Upper lobe of right lung (tissue), 1 donor: ENCODE measurements at places on chromosomes 3 and 15. TPM values are rescaled to one million over a fixed set of nuclear protein-coding genes. Genes with fewer than 3 reads are reported as not detected.

GOLGA6B gene
- not detected for total RNA-seq

CELF6 gene
- 5.4 TPM for total RNA-seq

MTHFS gene
- total RNA-seq = 40.4 TPM

RSL24D1 gene
- 62.1 TPM for total RNA-seq

ERICH6 gene
- total RNA-seq = not detected

FHIT gene
- 9.6 TPM for total RNA-seq

PARP15 gene
- 9.7 TPM for total RNA-seq

EOMES gene
- 1.2 TPM for total RNA-seq

EBLN2 gene
- 4.0 TPM for total RNA-seq

MEF2A gene
- total RNA-seq = 86.8 TPM

SLC22A13 gene
- 0.41 TPM for total RNA-seq

GRCh38 chr3:34020170-34020569, 221.7 kb downstream of the PDCD6IP start:
- no peaks in the 10 kb centered on the region for H3K4me1 ChIP-seq
- no peak for DNase-seq
- no peak overlapping the region for H3K27ac ChIP-seq
- H3K27me3 ChIP-seq = no peaks in the 10 kb centered on the region

DNA sequence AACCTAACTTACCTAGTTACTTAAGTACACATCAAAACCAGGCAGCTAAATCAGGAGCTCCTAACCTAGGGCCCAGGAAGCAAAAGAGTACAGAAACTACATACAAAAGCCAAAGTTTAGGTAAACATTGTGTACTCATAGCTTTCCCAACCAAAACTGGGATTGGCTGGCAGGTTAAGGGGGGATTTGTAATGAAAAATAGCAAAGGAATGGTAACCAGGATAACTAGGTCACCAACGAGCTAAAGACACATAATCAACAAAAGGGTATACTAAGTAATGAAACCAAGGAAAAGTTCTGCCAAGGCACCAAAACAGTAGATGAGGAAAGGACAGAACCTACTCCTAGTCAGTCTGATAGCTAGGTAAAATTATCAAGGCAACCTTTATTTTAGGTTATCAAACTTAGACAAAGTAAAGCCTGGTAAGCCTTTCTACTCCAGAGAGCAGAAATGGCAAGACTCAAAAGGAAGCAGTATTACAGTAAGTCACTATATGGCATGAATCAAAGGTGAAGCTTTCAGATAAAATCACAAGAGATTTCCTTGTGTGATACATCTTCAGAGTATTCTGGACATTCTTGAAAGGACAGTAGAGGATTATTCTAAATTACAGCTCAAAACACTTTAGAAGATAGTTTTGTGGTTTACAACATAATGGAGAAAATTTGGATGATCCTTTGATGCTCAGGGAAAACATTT, 10.2 kb downstream of the TRA2B start:
- H3K4me1 ChIP-seq = peaks cover 76% of the 10 kb centered on the region
- no peak overlapping the region for H3K27ac ChIP-seq
- DNase-seq = no peak
- H3K27me3 ChIP-seq = no peaks in the 10 kb centered on the region
- no peak overlapping the region for H3K4me3 ChIP-seq
- peaks cover 41% of the 10 kb centered on the region for H3K36me3 ChIP-seq

- no peaks in the 10 kb centered on the region for H3K4me1 ChIP-seq
- H3K4me3 ChIP-seq = no peak overlapping the region
- no peaks in the 10 kb centered on the region for H3K27me3 ChIP-seq
- no peak overlapping the region for H3K27ac ChIP-seq
- H3K36me3 ChIP-seq = no peaks in the 10 kb centered on the region
These were observed 12.4 kb upstream of the ZNF770 start for GRCh38 chr15:35000511-35000910.

- no peaks in the 10 kb centered on the region for H3K4me1 ChIP-seq
- DNase-seq = no peak
- no peaks in the 10 kb centered on the region for H3K27me3 ChIP-seq
- no peak overlapping the region for H3K4me3 ChIP-seq
- H3K27ac ChIP-seq = no peak overlapping the region
- no peaks in the 10 kb centered on the region for H3K36me3 ChIP-seq
These were observed 16.6 kb downstream of the MASP1 start for GRCh38 chr3:187274977-187275338.

DNA sequence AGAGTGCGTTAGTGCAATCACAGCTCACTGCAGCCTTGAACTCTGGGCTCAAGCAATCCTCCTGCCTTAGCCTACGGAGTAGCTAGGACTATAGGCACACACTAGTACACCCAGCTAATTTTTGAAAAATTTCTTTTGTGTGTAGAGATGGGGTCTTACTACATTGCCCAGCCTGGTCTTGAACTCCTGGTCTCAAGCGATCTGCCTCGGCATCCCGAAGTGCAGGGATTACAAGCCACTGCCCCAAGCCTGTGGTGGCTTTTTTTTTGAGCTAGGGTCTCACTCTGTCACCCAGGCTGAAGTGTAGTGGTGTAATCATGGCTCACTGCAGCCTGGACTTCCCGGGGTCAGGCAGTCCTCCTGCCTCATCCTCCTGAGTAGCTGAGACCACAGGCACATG, 17.1 kb downstream of the PCCB start:
- H3K27ac ChIP-seq = no peak overlapping the region
- H3K36me3 ChIP-seq = peaks cover 37% of the 10 kb centered on the region
- no peaks in the 10 kb centered on the region for H3K4me1 ChIP-seq
- DNase-seq = no peak

- H3K27me3 ChIP-seq = no peaks in the 10 kb centered on the region
- H3K36me3 ChIP-seq = peaks cover 27% of the 10 kb centered on the region
- H3K27ac ChIP-seq = no peak overlapping the region
- H3K4me1 ChIP-seq = no peaks in the 10 kb centered on the region
These were observed 59.5 kb upstream of the DCLK3 start for GRCh38 chr3:36823806-36824205.

GRCh38 chr15:70252951-70253320, 155.2 kb upstream of the TLE3 start:
- no peaks in the 10 kb centered on the region for H3K27me3 ChIP-seq
- no peak overlapping the region for H3K4me3 ChIP-seq
- no peak overlapping the region for H3K27ac ChIP-seq
- no peaks in the 10 kb centered on the region for H3K36me3 ChIP-seq
- peaks cover under 1% of the 10 kb centered on the region for H3K4me1 ChIP-seq

GRCh38 chr15:91876187-91876586, 22.7 kb downstream of the SLCO3A1 start:
- no peak overlapping the region for H3K4me3 ChIP-seq
- peaks cover 24% of the 10 kb centered on the region for H3K4me1 ChIP-seq
- no peak for DNase-seq
- no peak overlapping the region for H3K27ac ChIP-seq
- no peaks in the 10 kb centered on the region for H3K27me3 ChIP-seq

- peaks cover 23% of the 10 kb centered on the region for H3K4me1 ChIP-seq
- H3K4me3 ChIP-seq = peak overlapping the region; percentile 96
- no peaks in the 10 kb centered on the region for H3K27me3 ChIP-seq
- no peak for DNase-seq
- H3K36me3 ChIP-seq = peaks cover 10% of the 10 kb centered on the region
- H3K27ac ChIP-seq = peak overlapping the region; percentile 82
These were observed 401 bp downstream of the ZSCAN29 start for GRCh38 chr15:43370310-43370974.

DNA sequence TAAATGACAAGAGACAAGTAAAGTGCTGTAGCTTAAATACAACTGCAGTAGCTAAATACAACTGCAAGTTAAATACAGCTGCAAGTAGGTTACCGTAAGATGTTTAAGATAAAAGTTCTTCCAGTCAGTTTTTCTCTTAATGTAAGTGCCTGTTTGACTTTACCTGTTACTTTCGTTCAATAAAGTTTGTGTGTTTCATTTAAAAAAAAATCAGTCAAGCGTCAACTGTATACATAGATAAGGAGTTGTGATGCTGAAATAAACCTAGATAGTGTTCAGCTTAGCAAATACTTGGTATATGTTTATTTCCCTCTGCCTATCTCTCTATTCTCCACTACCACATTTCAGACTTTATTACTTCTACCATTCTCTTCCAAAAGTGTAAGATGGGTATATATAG, 221.2 kb downstream of the NR2F2 start:
- no peaks in the 10 kb centered on the region for H3K4me1 ChIP-seq
- H3K4me3 ChIP-seq = no peak overlapping the region
- H3K27me3 ChIP-seq = peaks cover 8% of the 10 kb centered on the region
- H3K36me3 ChIP-seq = no peaks in the 10 kb centered on the region

GRCh38 chr3:177396733-177397132, 199.5 kb upstream of the TBL1XR1 start:
- H3K27me3 ChIP-seq = no peaks in the 10 kb centered on the region
- H3K4me1 ChIP-seq = no peaks in the 10 kb centered on the region
- H3K4me3 ChIP-seq = no peak overlapping the region
- DNase-seq = no peak
- H3K27ac ChIP-seq = no peak overlapping the region

GRCh38 chr3:55801676-55802075, 314.6 kb upstream of the WNT5A start:
- no peaks in the 10 kb centered on the region for H3K27me3 ChIP-seq
- no peaks in the 10 kb centered on the region for H3K36me3 ChIP-seq
- peaks cover 3% of the 10 kb centered on the region for H3K4me1 ChIP-seq

DNA sequence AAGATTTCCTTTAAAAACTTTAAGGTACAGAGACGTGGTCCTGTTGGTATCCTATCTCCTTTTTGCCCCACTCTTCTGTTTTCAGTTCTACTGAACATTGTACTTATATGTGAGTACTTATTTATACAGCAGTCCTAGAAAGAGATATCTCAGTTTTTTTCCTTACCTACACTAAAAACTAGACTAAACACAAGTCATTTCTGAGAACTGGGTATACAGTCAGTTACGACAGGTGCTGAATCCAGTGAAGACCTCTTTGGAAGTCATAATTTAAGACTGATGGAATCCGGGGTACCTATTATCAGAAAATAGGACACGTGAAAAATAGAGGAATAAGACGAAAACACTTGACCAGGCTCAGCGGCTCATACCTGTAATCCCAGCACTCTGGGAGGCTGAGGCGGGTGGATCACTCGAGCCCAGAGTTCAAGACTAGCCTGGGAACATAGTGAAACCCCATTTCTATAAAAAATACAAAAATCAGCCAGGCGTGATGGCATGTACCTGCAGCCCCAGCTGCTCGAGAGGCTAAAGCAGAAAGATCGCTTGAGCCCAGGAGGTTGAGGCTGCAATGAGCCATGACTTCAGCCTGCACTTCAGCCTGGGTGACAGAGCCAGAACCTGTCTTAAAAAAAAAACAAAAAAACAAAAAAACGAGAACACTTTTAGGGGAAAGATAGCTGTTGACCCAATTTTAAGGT, 76.3 kb downstream of the KLHL25 start:
- no peaks in the 10 kb centered on the region for H3K4me1 ChIP-seq
- H3K27ac ChIP-seq = no peak overlapping the region
- no peak overlapping the region for H3K4me3 ChIP-seq
- H3K36me3 ChIP-seq = peaks cover 100% of the 10 kb centered on the region
- no peak for DNase-seq

GRCh38 chr3:14761121-14761672, 57.6 kb upstream of the FGD5 start:
- DNase-seq = no peak
- H3K4me3 ChIP-seq = no peak overlapping the region
- H3K4me1 ChIP-seq = no peaks in the 10 kb centered on the region
- no peaks in the 10 kb centered on the region for H3K27me3 ChIP-seq

GRCh38 chr3:99410789-99411311, 227.5 kb upstream of the COL8A1 start:
- no peaks in the 10 kb centered on the region for H3K4me1 ChIP-seq
- no peak for DNase-seq
- H3K4me3 ChIP-seq = no peak overlapping the region

GRCh38 chr3:169133178-169134161, 530.0 kb downstream of the MECOM start:
- H3K36me3 ChIP-seq = no peaks in the 10 kb centered on the region
- no peaks in the 10 kb centered on the region for H3K27me3 ChIP-seq
- no peaks in the 10 kb centered on the region for H3K4me1 ChIP-seq
- DNase-seq = no peak
- H3K27ac ChIP-seq = no peak overlapping the region

DNA sequence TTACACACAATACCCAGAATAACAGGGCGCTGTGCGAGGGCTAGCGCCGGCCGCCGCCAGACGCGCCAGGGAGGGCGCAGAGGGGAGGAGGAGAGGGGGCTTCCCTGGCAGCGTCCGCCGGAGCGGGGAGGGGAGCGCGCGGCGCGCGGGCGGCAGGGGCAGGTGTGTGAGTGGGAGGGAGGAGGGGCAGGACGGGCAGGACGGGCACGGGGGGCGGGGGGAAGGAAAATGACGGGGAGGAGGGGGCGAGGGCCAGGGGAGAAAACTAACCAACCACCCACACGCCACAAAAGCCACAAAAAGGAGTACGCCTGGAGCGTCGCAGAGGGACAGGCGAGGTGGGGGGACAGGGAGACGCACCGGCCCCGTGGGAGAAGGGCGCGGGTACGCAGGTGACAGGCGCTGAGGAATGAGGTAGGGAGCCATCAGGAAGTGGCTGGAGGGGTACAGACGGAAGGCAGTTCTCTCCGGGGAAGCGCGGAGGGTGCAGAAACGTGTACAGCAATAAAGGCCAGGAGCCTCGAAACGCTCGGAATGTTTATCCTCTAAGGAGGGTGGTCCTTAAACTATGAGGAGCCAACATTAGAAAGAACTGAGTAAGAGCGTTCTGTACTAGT, 610 bp upstream of the SATB1 start:
- H3K27me3 ChIP-seq = no peaks in the 10 kb centered on the region
- H3K4me3 ChIP-seq = peak overlapping the region; percentile 79
- DNase-seq = peak; percentile 88
- H3K4me1 ChIP-seq = peaks cover 18% of the 10 kb centered on the region
- no peaks in the 10 kb centered on the region for H3K36me3 ChIP-seq

- no peak overlapping the region for H3K4me3 ChIP-seq
- H3K27me3 ChIP-seq = no peaks in the 10 kb centered on the region
- peak; percentile 40 for DNase-seq
- no peaks in the 10 kb centered on the region for H3K4me1 ChIP-seq
- peaks cover 9% of the 10 kb centered on the region for H3K36me3 ChIP-seq
These were observed 183.6 kb downstream of the ATP10A start for GRCh38 chr15:25679492-25679891.

GRCh38 chr15:76169911-76170800, 110.4 kb downstream of the TMEM266 start:
- no peak for DNase-seq
- H3K36me3 ChIP-seq = no peaks in the 10 kb centered on the region
- H3K4me1 ChIP-seq = peaks cover 6% of the 10 kb centered on the region
- no peak overlapping the region for H3K27ac ChIP-seq

DNA sequence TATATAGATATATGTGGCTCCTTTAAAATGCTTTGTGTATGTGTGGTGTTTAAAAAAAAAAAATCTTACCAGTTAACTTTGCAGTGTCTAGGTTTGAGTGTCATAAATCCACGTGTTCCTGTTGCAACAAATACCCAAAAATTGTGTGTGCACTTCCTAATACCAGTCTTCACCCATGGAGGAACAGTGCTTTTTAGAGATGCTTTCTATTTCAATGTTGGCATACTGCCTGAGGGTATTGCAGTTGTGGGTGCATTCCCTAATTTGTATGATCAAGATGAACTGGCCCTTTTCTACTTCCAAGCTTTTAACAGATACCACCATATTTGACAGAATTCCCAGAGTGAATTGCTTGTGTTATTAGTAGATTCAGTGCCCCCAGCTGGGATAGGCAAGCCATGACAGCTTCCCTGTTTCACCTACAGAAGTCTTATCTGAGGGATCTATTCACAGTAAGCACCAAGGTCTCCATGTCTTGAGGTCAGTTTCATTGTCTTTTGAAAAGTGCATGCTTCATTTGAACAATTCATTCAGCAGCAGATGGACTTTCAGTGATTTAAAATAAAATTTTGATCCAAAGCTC, 68.9 kb upstream of the GOLGA6B start:
- no peak for DNase-seq
- H3K27me3 ChIP-seq = no peaks in the 10 kb centered on the region
- H3K4me1 ChIP-seq = no peaks in the 10 kb centered on the region
- H3K36me3 ChIP-seq = peaks cover 53% of the 10 kb centered on the region
- H3K27ac ChIP-seq = no peak overlapping the region
